ENCODE measurements at places on chromosomes 16 and 17. TPM values are rescaled to one million over a fixed set of nuclear protein-coding genes. Genes with fewer than 3 reads are reported as not detected.
A peak's percentile ranks its signal among the peaks of the same experiment; 100 is the strongest.

GRCh38 chr17:34377078-34377823 is 14.2 kb upstream of the CCL1 start:
- no peak for DNase-seq

- DNase-seq = no peak
Measured at GRCh38 chr16:11793840-11794239, 3.2 kb downstream of the ZC3H7A start.

DNA sequence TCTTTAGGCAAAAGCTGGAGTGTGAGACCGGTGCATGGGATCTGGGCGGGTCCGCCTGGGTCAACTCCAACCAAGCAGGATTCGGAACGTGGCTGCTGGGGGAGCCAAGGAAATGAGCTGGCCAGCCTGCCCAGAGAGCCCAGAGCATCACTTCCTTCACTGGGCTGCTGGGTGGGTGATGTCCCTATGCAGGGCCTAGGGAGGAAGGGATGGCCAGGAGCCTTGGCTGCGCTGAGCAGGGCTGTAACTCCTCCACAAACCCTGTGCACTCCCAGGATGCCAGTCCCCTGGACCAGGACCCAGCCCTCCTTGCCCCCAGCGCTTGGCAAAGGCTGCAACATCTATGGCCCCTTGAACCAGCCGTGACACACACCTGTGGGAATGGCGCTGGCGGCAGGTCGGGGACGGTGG is 138.4 kb downstream of the RAB11FIP4 start:
- no peak for DNase-seq

- no peak for DNase-seq
Measured at GRCh38 chr17:79544142-79544914, 66.5 kb downstream of the RBFOX3 start.

DNA sequence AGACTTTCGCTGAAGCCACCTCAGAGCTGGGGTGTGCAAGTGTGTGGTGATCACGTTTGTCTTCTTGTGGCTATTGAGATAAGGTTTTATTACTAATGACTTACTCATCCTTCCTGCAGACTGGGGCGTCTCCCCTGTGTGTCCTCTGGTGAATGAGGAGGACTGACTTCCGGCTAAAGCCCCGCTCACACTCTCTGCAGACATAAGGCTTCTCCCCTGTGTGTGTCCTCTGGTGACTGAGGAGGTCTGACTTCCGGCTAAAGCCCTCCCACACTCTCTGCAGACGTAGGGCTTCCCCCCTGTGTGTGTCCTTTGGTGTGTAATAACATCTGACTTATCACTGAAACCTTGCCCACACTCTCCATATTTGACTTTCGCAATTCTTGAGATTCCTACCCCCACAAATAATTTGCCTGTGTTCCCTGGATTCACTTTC is 19.4 kb downstream of the PRDM7 start:
- peak; percentile 26 for DNase-seq

GRCh38 chr17:31486351-31487062 is 95.0 kb downstream of the RAB11FIP4 start:
- no peak for DNase-seq

ATP6V0D1 gene
- 65.5 TPM for total RNA-seq

SGCA gene
- not detected for total RNA-seq

DNA sequence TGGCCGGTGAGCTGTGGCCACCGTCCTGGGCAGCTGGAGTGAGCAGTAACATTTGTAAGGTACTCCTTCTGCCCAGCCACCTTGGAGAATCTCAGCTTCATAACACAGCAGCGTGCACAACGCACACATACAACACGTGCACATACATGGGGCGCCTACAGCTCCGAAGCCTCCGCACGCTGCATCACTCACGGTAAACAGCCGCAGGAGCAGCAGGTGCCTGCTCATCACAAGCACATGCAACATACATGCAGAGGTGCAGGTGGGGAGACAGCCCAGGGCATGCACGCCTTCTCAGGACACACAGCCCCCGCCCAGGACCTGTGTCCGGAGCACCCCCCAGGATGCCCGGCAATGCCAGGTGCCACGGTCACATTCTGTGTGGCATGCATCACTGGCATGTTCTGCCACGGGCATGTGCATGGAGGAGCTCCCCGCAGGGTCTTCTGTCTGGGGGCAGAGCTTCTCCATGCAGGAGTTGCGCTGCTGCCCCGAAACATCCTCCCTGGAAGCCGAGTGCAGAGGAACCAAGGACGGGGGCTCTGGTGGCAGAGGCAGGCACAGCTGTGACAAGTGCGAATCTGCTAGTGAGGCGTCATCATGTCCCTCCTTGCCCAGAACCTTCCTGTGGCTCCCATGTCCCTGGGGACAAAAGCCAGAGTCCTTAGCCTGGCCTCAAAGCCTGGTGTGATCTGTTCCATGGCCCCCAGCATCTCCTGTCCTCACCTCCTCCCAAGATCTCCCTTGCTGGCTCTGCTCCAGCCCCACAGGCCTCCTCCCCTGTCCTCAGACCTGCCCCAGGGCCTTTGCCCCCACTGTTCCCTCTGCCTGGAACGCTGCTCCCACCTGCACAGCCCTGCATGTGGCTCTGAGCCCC is 184.0 kb upstream of the GSE1 start:
- DNase-seq = no peak

- DNase-seq = peak; percentile 79
Measured at GRCh38 chr17:27975146-27976011, 67.1 kb upstream of the NLK start.

GRCh38 chr17:76248013-76248782 is 7.9 kb upstream of the RNF157 start:
- DNase-seq = peak; percentile 43

DNA sequence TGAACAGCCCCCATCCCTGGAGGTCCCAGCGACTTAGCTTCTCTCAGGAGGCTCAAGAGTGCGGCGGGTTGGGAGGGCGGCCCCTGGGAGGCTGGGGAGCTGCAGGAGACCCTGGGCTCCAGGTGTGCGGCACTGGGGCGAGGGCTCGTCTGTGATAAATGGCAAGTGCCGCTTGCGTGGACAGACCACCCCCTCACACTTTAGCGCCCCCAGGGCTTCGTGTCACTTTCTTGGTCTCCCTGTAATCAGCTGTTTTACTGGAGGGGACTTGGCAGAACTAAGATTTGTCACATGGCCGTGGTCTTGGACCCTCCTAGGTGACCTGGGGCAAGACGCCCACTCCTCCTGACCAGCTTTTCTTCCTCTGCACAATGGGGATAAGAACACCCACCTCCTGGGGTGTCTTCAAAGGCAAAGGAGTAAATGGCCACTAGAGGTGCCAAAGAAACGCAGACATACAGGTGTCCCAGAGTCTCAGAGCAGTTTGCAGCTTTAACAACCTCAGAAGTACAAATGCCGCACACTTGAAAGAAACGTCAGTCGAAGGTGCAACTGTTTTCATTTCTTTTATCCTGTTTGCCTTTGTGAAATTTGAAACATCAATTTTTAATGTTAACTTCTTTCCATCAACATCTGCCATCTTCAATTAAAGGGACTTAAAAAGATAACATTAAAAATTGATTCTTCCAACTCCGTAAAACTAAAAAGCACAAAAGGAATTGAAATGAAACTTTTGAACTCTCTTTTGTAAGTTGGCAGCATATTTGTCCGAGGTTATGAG is 946 bp downstream of the OSGIN1 start:
- DNase-seq = peak; percentile 58

- peak; percentile 13 for DNase-seq
Measured at GRCh38 chr16:19136549-19137196, 22.9 kb downstream of the ITPRIPL2 start.

DNA sequence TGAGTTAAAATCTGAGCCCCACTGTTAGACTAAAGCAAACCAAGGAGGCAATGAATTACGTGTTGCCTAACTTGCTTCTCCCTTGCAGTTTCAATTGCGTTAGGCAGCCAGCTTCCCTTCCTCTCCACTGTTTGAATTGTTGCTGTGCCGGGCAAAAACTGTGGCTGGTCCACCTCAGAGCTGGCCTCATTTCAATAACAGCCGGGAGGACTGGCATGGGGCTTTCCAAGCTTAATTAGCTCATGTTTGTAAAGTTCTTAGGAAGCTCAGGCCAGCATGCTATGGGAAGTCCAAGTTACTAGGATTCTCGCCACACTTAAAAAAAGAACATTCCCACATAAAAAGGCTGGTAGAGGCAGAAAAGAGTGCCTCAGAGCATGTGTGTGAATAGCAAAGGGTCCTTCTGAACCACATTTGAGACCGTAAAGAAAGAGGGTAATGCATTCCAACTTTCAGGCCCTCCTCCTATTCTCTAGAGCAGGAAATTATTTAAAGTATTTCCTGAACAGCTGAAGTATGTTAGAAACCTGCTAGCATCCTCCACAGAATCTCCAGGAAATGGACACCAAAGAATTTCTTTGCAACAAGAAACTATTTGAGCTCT is 79.0 kb upstream of the SMURF2 start:
- no peak for DNase-seq

TPSG1 gene
- not detected for total RNA-seq

FNDC8 gene
- total RNA-seq = not detected

DNA sequence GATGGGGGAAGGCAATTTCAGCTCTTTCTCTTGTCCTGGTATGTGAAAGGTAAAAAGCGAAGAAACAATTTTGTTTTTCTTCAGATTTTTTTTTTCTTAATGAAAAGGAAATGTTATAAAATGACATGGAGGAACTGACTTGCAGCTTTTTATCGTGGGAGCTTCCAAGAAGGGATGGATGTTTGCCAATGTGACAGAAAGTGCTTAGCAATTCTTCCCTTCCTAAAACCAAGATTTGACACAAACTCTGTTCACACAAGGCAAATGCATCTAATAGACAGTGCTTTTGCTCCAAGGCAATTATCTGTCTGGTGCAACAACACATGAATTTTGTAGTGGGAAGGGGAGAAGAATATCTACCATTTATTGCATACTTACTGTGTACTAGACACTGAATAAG is 988.5 kb downstream of the CDH11 start:
- no peak for DNase-seq

RABEP1 gene
- total RNA-seq = 24.4 TPM

GRCh38 chr16:380762-381011 is 1.1 kb downstream of the PGAP6 start:
- DNase-seq = no peak

ZNF646 gene
- total RNA-seq = 8.5 TPM

DNA sequence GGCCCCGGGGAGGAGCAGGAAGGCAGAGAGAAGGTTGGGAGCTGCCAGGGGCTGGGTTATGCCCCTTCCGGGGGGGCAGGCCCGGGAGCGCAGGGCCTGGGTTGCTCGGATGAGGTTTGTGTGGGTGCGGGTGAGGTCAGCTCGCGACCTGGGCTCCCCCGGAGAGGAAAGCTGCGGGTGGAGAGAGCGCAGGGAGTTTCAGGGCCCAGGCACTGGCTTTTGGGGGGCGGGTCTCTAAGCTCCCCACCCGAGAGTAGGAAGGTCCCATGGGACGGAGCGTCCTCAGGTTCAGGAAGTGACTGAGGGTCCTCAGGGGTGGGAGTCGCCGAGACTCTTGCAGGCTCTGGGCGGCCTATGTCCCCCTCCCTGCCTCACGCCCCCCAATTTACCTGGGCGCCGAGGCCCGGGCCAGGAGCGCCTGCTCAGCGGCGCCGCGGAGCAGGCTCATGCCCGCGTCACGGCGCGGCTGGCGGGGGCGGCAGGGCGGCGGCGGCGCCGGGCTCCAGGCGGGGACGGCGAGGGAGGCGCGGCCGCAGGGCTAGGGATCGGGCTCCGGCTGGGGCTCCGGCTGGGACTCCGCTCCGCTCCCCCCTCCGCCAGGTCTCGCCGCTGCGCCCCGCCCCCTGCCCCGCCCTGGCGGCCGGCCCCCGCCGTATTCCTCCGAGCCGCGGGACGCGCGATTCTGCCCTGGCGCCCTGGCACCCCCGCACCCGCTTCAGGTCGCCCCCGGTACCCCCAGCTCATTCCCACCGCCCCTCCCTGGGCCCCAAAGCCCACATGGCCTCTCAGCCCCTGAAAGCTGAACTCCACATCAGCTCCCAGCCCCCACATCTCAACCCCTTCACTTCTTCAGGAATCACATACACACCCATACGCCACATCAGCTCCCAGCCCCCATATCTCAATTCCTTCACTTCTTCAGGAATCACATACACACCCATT is at the start of gene DOK4:
Gene DOK4 (minus strand): TSS at position 578 of the 942 bp plus-strand sequence. CDS start 6,986 bp downstream, outside the sequence.
- DNase-seq = peak; percentile 65

ASGR1 gene
- total RNA-seq = 0.95 TPM

DNA sequence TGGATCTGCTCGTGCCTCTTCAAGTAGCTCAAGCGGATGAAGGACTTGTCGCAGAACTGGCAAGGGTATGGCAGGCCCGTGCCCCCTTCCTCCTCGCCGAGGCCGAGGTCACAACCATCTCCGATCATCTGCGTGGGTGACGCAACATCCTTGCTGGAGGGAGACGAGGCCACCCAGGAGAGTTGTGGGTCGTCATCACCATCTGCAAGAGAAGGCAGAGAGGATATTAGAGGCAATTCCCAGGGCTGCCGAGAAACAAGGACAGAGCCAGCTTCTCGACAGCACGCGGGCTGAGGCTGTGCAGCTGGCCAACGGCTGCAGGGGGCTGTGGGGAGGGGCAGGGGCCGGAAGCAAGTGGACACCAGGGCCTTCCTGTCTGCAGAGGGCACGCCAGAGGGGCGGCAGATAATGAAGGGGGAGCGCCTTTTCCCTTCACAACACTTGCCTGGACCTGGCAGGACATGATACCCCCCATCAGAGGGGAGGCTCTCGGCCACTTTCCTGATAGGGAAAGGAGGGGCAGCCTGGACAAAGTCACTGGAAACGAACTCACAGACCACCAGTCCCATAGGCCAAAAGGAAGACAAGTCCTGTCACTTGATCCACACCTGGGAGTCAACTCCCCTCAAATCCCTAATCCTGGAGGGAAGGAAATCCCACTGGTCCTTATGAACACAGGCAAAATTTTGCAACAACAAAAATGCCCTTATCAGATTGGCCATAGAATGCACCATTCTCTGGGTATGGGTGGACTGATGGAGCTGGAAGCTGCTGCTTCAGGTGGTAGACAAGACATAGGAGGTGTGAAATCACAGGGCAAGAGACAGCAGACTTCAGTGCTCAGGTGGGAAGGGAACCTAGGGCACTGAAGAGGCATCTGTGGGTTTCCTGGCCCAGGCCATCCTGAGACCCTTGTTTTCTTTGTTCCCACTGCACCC is 217.0 kb downstream of the ZNF423 start:
- no peak for DNase-seq
